ENCODE measurements at places on chromosomes 5 and 9.

DNA sequence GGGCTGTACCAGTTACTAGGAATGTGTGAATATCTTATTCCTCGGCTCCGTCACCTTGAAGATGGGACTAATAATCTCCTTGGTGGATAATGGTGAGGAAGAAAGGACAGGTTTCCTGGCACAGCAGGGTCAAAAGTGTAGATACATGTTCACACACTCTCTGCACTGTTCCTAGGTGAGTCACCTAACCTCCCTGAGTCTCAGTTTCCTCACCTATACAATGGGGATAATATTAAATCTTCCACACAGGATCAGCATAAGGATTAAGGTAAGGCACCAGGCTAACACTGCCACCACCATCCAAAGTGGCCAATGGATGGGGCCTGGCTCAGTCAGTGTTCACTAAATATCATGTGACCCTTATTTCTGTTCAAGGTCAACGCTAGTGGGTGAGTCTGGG, 66.9 kb downstream of the PSMB7 start:
- no peak for DNase-seq

GRCh38 chr5:176529741-176530141, 7.5 kb downstream of the RNF44 start:
- no peak for DNase-seq

DNA sequence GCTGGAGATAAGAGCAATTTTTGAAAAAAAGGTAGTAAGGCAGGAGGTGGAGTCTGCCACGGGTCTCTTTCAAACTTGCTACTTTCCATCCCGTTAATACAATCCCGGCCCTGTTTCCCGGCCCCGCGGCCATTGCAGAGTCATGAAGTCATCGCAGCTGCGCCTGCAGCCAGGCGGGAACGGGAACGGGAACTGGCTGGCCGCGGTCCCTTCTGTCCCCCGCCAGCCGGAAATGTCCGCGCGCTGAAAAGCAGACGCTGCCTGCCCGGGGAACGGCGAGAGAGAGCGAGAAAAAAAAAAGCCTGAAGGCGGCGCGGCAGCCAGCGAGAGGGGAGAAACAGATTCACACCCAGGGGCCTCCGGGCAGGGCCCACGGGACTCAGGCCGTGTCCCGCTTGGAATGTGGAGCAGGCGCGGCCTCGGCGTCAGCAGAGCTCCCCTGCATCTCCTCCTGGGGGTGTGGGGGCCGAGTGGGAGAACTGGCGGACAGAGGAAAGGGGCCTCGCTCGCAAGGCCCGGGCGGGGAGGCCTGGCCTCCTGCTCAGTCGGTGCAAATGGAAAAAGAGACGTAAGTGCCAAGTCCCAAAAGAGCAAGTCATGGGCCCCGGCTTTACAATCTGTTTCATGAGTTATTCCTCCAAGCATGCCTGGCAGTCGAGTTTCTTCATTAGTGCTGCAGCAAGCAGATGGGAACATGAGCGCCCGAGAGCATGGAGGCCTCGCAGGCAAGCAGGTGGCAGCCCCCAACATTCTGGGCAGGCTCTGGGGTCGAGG, 201.2 kb upstream of the GAS1 start:
- DNase-seq, result no peak

- DNase-seq, result no peak
Measured at GRCh38 chr5:55031492-55031891, 7.4 kb downstream of the GZMK start.

- no peak for DNase-seq
Measured at GRCh38 chr9:93200989-93201334, 17.0 kb downstream of the WNK2 start.

DNA sequence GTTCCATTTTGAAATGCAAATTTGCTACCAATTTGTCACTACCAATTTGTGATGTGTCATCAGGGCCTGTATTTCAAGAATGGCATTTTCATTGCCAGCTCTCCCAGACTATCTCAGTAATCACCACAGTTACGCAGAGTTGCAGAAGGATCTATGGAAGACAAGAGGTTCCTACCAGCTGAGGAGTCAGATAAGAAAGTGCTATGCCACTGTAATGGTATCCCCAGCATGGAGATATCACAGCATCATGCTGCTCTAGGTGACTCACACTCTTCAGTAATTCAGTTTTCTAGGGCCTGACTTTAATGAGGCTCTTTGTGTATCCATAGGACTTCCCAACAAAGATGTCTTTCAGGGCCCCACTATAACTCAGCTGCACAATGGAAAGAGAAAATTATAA, 490.3 kb downstream of the ARHGEF28 start:
- no peak for DNase-seq

GRCh38 chr5:60208716-60209115, 315.2 kb upstream of the PDE4D start:
- no peak for DNase-seq

GRCh38 chr9:94086486-94087345, 2.5 kb downstream of the PTPDC1 start:
- no peak for DNase-seq

DNA sequence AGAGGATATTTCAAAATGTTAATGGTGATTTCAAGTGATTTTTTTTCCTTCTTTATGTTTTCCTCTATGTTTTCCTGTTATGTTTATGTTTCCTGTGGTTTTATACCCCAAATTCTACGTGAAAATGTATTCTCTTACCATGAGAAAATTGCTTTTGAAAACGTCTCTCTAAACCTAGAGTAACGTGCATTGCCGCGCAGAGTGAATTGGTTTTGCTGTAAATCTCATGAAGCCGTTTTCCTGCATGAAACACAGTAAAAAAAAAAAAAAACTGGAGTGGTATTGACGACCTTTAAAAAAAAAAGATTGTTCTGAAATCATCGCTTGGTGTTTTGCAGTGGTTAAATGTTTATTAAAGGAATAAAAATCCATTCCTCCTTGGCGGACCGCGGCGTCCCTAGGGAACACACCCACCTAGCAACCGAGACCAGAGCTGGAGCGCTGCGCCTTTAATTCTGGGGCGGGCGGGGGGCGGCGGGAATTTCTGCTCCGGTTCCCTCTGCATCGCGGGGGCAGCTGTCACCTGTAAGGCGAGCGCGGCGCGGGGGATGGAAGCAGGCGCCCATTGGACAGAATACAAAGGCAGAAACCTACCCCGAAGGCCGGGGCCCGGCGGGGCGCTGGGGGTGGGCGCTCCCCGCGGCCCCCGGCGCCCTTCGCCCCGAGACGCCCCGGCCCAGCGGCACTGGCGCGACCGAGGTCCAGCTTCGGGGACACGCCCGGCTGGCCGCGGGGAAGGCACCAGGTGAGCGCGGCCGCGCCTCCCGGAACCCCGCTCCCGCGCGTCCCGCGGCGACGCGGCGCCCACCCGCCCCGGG, at the start of gene SOWAHA:
SOWAHA (plus strand) TSS at position 522 of the 818 bp plus-strand sequence. CDS start 320 bp downstream, outside the sequence.
- DNase-seq, result no peak

DNA sequence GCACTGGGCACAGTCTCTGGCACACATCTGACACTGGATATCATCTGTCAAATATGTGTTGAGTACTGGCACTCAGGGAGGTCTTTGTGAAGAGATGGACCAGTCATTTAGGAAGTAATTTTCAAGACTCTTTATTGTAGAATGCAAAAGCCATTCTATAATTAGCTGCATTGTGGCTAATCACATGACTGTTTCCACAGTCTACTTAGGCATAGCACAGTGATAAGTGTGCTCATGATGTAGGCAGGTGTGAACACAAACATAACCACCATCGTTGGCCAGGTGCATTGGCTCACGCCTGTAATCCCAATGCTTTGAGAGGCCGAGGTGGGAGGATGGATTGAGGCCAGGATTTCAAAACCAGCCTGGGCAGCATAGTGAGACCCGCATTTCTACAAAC, 62.2 kb downstream of the CFAP77 start:
- no peak for DNase-seq

- DNase-seq, result no peak
Measured at GRCh38 chr5:108822211-108822947, 74.7 kb downstream of the FER start.

DNA sequence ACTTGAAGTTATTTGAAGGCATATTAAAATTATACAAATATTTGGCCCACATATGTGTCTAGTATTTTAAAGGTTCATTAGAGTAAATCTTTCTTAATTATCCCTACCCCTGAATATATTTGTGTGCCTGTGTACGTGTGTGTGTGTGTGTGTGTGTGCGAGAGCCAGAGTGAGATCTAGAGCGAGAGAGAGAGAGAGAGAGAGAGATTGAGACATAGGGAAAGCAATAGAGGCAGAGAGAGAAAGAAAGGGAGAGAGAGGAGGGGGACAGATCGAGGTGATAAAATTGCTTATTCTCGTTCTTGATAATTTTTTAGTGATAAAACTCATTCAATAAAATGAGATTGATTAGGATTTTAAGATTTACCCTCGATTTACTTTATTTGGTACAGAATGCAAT, 47.4 kb downstream of the ADAMTS19 start:
- no peak for DNase-seq

- DNase-seq, result no peak
Measured at GRCh38 chr5:144281784-144282183, 111.1 kb downstream of the KCTD16 start.

DNA sequence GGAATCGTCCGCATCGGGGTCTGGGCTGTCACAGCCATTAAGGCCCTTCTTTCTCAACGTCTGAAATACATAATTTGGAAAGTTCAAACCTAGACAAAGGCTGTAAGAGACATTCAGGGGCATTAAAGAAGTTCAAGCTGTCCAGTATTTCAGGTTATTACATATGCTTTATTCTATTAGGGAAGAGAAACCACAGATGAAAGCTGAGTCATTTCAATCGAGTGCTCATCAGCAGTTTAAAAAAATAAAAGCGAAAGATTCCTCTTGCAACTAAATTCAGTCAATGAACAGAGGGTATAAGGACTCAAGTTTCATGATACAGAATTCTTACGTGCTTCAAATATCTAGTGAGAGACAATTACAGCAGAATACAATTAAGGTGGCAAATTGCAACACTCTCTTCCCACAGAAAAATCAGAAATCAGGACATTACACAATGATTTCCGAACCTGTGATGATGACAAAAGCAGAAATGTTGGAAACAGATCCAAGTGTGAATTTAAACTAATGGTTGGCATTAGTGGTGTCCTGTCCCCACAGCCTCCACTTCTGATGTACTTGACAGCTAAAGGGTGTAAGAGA, 121.6 kb downstream of the MEF2C start:
- DNase-seq, result no peak

GRCh38 chr5:57529864-57530263, 47.3 kb upstream of the ACTBL2 start:
- DNase-seq, result no peak

DNA sequence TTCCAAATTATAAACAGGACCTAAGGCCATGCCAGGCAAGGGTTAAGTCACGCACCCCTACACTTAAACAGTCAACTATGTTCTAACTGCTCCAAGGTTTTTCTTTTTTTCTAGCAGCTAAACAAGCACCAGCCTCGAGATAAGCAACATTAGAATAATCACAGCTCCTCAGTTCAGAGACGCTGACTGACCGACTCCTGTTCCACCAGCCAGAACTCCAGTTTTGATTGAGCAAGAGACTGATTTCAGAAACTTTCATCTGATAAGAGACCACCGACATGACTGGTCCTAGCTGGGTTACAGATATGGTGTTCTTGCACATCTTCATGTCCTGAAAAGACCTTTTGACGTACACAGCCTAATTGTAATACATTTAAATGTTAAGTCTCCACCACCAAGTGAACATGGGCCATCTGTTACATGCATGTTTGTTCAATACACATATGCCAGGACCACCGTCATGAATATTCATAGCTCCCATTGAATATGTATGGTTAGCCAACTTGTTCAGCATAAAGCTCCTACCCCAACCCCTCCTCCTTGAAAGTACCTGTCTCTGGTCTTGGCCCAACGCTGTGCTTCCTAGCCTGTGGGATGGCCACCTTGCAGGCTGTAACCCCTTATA, 23.7 kb upstream of the OTULINL start:
- no peak for DNase-seq

DNA sequence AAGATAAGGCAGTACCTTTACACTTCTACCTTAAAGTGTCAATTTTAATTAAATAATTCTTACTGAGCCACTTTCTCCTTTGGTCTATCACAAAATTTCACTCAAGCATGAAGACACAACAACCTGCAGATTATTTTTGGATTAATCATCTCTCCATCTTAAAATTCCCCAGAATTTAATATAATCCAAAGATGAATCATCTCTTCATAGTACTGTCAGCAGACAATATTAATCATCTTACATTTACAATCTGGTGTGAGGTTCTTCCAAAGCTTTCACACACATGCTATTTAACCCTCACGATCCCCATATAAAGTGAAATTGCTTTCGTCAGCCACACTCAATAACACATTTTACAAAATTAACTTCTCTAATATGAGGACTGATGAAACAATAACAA, 43.0 kb downstream of the LHFPL2 start:
- DNase-seq, result no peak

DNA sequence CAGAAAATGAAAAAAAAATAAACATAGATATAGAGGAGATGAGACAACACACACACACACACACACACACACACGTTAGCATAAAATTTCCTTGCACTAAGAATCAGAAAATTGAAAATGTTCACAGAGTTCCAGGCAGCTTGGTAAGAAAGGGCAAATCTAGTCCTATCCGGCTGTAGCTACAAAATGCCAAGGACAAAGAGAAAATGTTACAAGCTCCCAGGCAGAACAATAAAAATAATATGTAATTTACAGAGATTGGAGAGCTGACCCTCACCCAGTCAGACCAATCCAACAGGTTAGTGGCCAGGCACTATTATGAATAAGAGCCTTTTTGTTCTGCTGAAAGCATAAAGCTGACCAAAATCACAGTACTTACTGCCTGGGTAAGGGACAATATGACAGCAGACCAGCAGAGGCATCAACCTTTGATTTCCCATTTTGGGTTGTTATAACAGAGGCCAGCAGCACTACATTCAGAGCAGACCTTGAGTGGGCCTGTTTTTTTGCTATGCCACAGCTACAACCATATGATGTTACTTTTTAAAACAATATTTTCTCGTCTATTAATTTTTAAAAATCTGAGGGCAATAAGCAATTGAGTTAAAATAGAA, 892.6 kb downstream of the TAF11L14 start:
- DNase-seq, result no peak

DNA sequence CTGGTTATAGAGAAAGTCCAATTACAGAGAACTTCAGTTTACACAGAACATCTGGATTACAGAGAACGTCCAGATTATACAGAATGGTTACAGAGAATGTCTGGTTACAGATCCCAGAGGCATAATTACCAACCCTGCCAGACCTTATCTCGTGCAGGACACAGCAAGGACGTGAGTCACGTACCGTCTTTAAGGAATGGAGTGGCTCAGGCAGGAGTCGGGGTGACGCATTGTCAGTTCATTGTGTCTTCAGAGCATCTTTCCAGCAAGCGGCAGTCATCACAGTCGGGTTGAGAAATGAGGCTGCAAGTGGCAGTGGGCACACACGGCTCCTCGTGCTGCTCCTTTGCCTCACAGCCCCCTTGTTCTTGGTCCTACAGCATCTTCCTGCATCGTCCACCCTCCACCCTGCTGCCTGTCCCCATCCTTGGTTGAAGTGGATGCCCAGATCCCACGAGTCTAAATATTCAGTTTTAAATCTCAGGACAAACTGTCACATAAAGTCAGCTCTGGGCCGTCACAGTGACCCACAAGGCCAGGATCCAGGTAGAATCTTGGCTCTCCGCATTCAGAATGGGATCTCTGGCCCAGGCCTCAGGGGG, 30.0 kb upstream of the SLC6A19 start:
- no peak for DNase-seq

GRCh38 chr5:78273436-78273835, 21.1 kb downstream of the AP3B1 start:
- no peak for DNase-seq

Data from stimulated activated CD8-positive, alpha-beta memory T cell treated with anti-CD3 and anti-CD28 coated beads, Interleukin-12 subunit alpha, Interleukin-12 subunit beta, amount 100 ng/mL, for 1 hour (primary cell).